ENCODE measurements at places on chromosomes 1 and 21.
A peak's percentile ranks its signal among the peaks of the same experiment; 100 is the strongest.

- no peak for DNase-seq
Observed at GRCh38 chr1:33586106-33586505, 113.7 kb downstream of the ZSCAN20 start.

- DNase-seq: peak; percentile 4
Observed at GRCh38 chr1:62508187-62508758, 71.4 kb downstream of the USP1 start.

- no peak for DNase-seq
Observed at GRCh38 chr1:172051898-172052297, 210.6 kb downstream of the DNM3 start.

GRCh38 chr1:3989465-3989864, 89.4 kb upstream of the C1orf174 start:
- DNase-seq: no peak

DNA sequence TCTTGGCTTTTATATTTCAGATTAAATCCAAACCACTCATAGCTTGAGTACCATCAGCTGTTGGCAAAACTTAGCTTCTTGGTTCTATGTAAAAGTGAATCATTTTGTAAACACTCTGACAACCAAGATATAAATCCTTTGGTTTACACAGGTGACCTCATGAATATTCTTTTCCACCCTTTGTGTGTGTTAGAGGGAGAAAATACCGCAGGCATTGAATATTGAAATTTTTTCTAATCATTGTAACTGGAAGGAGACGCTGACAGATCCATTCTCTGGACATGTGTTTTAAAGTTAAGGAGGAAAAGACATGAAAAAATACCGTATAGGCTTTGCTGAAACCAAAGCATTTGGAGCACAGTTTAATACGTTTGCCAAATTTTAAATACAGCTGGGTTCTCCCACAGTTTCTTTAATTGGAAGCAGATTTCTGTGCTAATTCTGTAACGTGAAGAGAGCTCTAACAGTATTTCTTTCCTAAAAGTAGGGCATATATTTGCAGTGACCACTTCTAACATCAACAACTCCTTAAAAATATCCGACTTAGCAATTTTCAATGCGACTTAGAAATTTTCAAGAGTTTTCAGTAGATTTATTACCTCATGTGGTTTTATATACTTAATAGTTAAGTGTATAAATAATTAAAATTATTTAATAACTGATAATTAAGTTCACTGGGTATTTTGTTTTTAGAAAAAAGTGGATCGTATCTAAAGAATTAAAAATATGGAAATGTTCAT, 388.2 kb downstream of the USP25 start:
- no peak for DNase-seq

DNA sequence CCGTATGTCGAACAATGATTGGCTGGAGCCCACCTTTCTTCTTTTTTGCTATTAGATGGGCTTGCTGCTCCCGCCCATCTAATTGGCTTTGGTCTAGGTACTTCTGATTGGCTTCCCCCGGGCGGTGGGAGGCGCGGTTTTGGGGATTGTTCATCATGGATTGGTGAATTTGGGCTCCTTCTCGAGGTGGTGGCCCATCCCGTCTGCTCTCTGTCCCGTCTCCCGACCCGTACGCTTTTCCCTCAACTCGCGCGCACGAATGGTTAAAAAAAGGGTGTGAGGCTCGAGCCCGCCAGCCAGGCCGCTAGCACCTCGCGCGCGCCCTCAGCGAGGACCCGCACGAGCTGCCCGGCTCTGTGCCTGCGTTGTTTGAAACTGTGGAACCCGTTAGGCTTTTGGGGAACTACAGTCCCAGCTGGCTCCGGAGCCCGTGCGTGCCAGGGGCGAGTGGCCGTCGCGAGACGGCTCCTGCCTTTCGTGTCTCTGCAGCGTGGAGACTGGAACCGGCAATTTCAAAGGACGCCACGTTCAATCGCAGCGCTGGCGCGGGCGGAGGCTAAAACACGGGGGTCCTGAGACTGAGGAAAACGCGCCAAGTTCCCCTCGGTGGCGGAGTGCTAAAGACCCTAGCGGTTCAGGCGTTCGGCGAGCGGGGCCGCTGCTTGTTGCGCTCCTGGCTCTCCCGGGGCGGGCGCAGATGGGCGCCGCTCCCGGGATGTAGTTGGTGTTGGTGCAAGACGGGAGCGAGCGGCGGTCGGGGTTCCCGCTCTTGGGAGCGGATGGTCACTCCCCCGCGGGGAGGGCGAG, at the start of gene USP1:
Gene USP1, plus strand, starts transcription at position 584 of the 807 bp plus-strand sequence. CDS start 2,819 bp downstream, outside the sequence.
- DNase-seq: peak; percentile 91

- DNase-seq: no peak
Observed at GRCh38 chr1:229156872-229157271, 114.0 kb upstream of the RAB4A start.

GRCh38 chr1:64546013-64546412, 76.1 kb downstream of the CACHD1 start:
- no peak for DNase-seq

DNA sequence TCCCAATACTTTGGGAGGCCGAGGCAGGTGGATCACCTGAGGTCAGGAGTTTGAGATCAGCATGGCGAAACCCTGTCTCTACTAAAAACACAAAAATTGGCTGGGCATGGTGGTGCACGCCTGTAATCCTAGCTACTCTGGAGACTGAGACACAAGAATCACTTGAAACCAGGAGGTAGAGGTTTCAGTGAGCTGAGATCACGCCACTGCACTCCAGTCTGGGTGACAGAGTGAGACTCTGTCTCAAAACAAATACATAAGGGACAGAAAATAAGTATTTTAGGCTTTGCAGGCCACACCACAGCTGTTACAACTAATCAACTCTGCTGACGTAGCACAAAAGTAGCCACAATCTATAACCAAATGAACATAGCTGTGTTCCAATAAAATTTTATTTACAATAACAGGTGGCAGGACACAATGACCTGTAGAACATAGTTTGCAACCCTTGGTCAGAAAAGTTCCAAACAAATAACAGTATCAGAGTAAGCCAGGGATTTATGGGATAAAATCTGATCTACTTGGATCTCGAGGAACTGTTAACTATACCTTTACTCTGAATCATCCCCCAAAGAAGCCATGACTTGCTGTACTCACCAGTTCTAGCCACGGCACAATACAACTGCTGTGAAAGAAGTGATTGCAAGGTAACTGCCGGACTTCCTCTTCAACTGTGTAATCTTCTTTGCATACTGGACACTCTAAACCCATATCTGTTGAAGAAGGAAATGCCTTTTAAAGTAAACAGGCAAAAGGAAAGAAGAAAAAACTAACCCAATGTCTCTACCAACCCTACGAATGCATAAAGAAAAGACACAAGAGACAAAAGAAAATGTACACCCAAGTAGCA, 28.3 kb downstream of the CD160 start:
- DNase-seq: no peak

DNA sequence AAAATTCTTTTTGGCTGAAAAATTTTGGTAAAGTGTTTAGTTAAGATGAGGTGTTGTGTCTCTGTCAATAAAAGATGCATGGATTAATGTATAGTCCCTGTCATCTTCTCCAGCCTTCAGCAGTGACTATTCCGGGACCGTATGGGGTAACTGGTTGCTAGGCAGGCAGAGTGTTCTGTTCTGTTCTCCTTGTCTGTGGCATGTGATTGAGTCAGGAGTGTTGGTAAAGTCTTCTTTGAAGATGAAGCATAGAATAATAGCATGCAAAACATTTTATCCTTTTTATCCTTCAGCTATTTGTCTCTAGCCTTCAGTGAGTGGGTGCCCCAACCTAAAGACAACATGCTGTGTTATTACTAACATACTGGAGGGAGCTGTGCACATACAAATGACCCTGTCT, 74.6 kb downstream of the RGL1 start:
- no peak for DNase-seq

- DNase-seq: no peak
Observed at GRCh38 chr1:242187816-242188215, 188.9 kb upstream of the MAP1LC3C start.

- no peak for DNase-seq
Observed at GRCh38 chr21:46608672-46609111, 3.8 kb upstream of the S100B start.

GRCh38 chr1:152461544-152461943, 47.5 kb upstream of the CRNN start:
- peak; percentile 23 for DNase-seq

DNA sequence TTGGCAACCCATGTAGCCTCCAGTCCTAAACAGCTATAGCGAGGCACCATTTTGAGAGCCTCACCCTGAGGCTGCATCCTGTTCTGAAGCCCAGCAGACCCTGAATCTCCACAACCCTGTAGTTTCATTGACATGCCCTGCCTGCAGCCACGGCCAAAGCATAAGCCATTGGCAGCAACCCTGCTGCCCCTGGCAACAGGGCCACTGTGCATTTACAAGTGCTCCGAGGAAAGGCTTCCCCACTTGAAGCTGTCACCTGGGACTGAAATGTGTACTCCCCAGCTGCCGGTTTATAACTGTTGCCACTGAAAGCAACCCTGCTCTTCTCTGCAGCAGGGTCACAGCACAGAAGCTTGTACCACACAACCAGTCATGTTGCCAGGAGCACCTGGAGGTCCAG, 124.2 kb upstream of the OLFM3 start:
- no peak for DNase-seq

- no peak for DNase-seq
Observed at GRCh38 chr1:1315435-1315954, 7.1 kb downstream of the PUSL1 start.

GRCh38 chr1:163172596-163172995, 30.1 kb downstream of the RGS5 start:
- DNase-seq: no peak

GRCh38 chr1:238191170-238191569, 300.4 kb upstream of the ZP4 start:
- DNase-seq: no peak

- DNase-seq: no peak
Observed at GRCh38 chr1:54173681-54174080, 20.9 kb upstream of the CDCP2 start.

DNA sequence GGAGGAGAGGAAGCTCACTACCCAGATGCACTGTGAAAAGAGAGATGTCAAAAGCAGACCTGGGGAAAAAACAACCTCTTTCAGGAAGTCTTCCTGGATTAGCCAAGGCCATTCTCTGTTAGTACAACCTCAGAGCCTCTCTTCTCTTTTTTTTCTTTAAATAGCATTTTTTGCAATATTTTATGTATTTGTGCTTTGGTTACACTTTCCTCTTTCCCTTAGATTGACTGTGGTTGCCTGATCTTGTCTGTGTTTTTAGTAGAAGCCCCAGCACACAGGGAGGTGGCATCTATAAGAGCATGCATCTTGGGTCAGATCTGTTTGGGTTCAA, 18.8 kb downstream of the SLC26A9 start:
- DNase-seq: no peak

GRCh38 chr1:37458551-37458950, 15.8 kb upstream of the ZC3H12A start:
- DNase-seq: no peak

- no peak for DNase-seq
Observed at GRCh38 chr1:40386359-40386723, 12.8 kb downstream of the SMAP2 start.

DNA sequence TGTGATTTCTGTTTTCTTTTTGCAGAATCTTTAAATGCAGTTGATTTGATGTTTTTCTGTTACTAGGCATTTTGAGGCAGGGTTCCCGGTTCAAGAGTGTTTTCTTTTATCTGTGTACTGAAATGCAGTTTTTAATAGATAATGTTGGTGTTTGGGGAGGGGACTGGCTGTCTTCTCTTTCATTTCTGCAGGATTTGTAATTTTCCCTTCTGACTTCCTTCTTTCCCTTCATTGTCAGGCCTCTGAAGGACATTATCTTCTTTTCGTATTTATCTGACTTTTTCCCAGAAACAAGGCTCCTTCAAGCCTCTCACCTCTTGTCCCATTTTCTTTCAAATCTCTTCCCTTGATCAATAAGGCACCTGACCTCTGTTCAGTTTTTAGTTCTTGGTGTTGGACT, 1.5 kb upstream of the GALNT2 start:
- no peak for DNase-seq

DNA sequence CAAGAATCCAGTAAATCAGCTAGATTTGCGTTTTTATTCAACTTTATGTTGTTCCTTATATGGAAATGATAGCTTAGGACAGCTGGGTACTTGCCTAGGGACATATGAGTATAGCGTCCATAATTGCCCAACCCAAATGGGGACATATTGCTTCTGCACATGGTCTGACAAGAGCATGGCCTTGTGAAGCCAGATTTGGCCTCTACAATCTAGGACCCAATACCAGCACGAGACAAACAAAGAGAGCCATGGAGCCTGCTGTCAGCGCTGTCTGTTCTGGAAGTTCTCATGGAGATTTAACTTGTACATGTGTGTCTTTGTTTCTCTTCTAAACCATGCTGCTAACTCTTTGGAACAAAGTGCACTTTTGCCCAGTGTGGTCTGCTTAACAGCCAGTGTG, 240.0 kb upstream of the CAMK1G start:
- DNase-seq: no peak

DNA sequence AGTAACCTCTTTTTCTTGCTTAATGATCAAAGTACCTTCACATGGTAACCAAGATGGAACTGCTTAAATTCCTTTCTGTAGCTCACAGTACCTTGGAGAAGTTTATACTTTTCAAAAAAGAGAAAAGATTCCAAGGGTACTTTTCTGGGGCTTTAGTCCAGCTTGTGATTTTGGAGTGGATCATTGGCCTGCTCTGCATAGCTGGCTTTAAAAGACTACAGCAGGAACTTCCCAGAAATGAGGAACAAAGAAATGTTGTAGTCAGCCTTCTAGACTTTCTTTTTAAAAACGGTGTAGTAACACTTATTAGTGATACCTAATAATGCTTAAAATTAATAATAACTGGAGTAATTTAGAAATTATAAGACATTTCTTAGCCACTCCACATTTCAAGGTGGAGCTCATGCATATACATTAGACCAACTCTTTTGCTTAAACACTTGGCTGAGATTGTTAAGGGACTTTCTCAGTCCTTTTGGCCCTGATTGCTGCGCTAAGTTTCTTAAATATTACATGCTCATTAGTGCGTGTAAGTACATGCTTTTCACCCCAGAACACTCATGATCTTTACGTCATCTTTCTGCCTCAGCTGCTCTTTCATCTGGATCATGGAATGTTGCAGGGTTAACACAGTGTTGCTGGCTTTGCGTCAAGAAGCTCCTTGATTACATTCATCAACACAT, 57.3 kb downstream of the SDCCAG8 start:
- no peak for DNase-seq

DNA sequence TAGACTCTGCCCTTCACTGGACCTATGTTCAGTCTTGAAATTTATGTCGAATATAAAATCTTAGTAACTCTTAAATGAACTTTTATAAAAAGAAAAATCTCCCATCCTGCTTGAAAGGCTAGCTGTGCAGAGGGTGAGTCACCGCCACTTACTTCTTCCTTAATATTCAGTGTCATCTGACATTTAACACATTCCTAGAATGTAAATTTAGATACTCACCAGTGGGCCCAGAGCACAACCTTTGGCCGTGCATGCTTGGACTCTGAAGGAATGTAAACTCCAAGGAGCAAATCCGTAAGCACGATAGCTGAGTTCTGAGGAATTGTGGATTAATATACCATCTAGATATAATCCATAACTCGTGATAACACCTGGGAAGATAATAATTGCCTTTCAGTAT, 403.3 kb downstream of the KCTD3 start:
- no peak for DNase-seq

DNA sequence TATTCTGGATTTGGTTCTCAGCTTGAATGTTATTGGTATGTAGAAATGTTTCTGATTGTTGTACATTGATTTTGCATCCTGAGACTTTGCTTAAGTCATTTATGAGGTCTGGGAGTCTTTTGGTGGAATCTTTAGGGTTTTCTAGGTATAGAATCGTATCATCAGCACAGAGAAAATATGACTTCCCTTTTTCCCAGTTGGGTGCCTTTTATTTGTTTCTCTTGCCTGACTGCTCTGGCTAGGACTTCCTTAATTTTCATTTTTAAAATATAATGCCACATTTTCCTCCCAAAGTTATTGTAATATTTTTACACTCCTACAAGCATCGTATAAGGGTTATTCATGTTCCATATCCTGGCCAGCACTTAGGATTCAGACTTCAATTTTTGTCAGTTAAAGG, 111.1 kb downstream of the FNBP1L start:
- DNase-seq: no peak
